ENCODE measurements at places on chromosomes 7 and 10. TPM values are rescaled to one million over a fixed set of nuclear protein-coding genes. Genes with fewer than 3 reads are reported as not detected.

DNA sequence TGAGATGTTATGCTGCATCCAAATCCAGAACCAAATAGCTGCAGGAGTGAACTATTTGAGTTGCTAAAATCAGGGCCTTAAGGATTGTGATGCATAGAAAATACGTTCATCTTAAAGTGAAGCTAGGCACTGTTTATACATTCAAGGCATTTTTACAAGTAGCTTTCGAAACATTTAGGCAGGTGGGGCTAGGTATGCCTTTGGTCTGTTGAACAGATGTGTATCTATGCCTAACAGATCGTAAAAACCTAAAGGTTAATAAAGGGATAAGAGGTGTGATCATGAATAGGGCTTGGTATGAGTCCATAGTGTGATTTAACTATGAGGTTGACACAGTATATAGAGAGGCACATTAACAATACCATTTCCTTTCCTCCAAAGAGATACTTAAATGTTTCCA, 262.5 kb downstream of the SEMA3D start:
- no peak overlapping the region for H3K4me3 ChIP-seq
- no peaks in the 10 kb centered on the region for H3K36me3 ChIP-seq
- no peaks in the 10 kb centered on the region for H3K4me1 ChIP-seq

GRCh38 chr10:96701265-96701664, 19.0 kb downstream of the PIK3AP1 start:
- DNase-seq = no peak
- H3K27ac ChIP-seq = no peak overlapping the region
- peaks cover 5% of the 10 kb centered on the region for H3K4me1 ChIP-seq
- no peak overlapping the region for H3K4me3 ChIP-seq
- no peaks in the 10 kb centered on the region for H3K36me3 ChIP-seq
- peaks cover 2% of the 10 kb centered on the region for H3K27me3 ChIP-seq

DNA sequence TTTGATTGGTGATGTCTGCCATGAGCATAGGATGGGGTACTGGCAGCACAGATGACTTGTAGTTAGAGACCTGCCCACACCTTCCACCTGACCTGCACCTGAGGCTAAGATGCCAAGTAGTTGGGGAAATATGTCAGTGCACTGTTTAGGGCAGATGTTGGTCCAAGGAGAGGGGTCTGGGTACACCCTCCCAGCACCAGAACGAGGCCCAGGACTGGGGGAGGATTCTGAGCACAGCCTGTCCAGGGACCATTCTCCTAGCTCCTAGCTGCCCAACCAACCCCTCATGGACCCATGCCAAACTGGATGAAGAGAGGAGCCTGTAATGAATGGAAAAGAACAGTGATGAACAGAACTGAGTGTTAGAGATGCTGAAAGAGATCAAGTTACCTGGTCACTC, 28.0 kb downstream of the FRMPD2 start:
- no peak overlapping the region for H3K4me3 ChIP-seq
- no peak overlapping the region for H3K27ac ChIP-seq
- H3K4me1 ChIP-seq = no peaks in the 10 kb centered on the region
- no peak for DNase-seq

TBC1D12 gene
- total RNA-seq = 0.73 TPM

NRCAM gene
- total RNA-seq = 0.21 TPM
